ENCODE measurements at places on chromosomes 2 and 18.

DNA sequence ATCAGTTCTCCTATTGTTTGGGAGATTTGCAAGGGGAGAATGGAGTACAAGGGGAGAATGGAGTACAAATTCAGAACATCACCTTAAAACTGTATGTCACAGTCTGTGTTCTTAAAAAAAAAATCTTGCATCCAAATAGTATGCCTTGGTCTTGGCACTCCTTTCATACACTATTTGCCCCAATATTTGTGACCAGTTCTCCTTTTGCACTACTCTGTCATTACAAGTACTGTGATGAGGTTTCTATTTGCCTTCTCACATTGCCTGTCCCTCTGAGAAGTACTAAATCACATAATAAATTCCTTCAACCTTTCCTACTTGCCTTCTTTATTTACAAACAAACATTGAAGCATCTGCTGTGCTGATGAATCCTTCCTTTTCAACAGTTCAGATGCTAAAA is 36.0 kb upstream of the NCK2 start:
- DNase-seq, result no peak

GRCh38 chr2:217794133-217794986 is 208.4 kb downstream of the TNS1 start:
- no peak for DNase-seq

GRCh38 chr2:211516537-211516936 is 960.1 kb downstream of the CPS1 start:
- no peak for DNase-seq

- DNase-seq, result no peak
Measured at GRCh38 chr2:179253226-179253625, 11.4 kb downstream of the SESTD1 start.

GRCh38 chr2:127389778-127390435 is 2.1 kb upstream of the MAP3K2 start:
- DNase-seq, result no peak

DNA sequence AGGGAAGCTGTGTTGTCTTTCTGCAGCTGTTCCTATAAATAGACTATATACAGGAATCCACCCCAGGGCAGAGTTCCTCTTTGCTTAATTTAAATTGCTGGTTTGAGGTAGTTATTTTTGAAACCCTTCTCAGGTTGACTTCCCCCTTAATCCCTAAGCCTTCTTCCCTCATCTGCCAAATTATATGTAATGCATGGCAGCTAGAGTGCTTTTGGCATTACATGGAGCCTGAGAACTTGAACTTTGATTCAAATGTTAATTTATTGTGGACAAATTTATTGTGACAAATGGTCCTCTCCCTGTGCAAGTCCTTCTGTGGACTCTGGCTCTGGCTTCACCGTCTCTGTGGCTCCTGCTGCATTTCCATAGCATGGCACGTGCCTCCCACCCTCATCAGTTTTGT is 29.2 kb downstream of the MYO1B start:
- no peak for DNase-seq

GRCh38 chr18:8948471-8949149 is 153.9 kb upstream of the NDUFV2 start:
- peak; percentile 98 for DNase-seq

GRCh38 chr2:36146765-36147164 is 208.8 kb upstream of the CRIM1 start:
- DNase-seq, result no peak

GRCh38 chr2:24317491-24317920 is 42.8 kb downstream of the ITSN2 start:
- no peak for DNase-seq

DNA sequence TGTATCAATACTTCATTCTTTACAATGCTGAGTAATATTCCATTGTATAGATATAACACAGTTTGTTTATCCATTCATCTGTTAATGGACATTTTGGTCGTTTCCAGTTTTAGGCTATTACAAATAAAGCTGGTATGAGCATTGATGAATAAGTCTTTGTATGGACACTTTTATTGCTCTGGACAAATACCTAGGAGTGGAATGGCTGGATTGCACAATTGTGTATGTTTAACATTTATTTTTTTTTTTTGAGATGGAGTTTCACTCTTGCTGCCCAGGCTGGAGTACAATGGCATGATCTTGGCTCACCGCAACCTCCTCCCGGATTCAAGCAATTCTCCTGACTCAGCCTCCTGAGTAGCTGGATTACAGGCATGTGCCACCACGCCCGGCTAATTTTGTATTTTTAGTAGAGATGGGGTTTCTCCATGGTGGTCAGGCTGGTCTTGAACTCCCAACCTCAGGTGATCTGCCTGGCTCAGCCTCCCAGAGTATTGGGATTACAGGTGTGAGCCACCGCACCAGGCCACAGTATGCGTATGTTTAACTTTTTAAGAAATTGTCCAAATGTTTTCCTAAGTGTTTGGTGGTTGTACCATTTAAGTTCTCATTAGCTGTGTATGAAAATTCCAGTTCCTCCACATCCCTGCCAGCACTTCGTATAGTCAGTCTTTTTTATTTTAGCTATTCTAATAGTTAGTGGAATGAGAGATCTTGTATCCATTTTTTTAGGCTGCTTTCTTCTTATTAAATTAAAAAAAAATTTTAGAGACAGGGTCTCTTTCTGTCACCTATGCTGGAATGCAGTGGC is 194.9 kb upstream of the HAAO start:
- peak; percentile 77 for DNase-seq

DNA sequence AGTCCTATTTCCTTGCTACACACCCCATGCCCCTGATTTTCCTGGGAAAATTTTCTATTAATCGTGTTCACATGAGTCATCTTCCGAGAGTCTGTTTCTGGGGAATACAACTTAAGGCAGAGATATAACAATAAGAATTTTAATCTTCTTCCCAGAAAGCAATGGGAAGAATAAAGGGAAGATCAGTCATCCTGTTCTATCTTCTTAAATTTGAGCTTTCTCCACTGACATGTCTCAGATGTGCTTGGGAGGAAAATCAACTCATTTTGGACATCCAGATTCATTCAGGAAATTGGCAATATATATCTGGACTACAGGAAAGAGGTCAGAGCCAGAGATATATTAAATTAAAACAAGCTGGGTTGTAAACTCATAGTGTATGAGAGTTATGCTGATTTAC is 62.3 kb upstream of the SPAG16 start:
- DNase-seq, result peak; percentile 30

DNA sequence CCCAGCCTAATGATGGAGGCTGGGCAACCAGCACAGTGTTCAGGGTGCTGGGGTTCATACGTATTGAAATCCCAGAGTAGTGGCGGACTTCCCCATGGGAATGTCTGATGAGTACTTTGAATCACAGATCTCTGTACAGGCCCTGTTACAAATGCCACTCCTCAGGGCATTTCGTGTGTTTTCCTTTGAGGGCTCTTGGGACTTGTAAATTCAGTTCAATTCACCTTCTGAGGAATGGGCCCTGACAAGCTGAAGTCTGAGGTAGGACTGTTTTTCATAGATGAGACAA is 288 bp upstream of the RDH14 start:
- no peak for DNase-seq

DNA sequence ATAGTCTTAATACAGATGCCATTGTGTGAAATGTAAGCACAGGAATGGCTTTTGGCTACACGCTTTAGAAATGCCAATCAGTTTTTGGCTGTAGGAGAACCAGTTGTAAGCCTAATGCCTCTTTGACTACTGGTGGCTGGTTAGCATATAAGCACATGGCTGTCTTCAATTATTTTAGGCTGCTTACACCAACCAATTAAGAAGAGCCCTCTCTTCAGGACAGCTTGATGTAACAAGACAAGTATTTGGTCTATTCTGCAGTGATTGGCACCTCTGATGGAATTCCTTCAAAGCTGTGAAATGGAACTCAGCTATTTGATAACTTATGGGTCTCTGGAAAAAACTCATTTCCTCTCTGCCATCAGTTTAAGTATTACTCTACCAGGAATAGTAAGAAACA is 680.1 kb upstream of the FSHR start:
- no peak for DNase-seq

DNA sequence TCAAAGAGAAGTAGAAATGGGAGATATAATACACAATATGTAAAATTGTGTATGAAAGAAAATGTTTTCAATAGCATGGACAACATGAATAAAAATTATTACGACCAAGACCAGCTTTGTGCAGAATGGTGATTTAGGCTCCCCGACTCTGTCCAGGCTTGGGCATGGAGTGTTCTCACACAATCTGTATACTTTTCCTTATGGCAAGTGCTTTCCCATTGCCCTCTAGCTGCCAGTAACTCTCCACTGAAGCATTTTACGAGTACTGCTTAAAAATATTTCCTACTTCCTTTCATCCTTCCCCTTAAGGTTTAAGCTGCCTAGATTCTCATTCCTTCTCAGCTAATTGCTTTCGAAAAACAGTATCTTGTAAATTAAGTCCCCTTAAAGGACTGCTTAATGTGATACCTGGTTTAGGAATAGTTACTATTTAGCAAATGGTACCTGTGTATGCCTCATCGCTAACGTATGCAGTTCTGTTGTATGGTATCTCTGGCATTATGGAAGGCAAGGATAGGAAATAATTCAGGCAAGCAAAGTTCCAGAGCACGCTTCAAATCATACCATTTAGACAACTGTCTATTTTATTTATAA is 714.6 kb downstream of the ERBB4 start:
- DNase-seq, result no peak

- peak; percentile 58 for DNase-seq
Measured at GRCh38 chr18:76495435-76496193, 572 bp upstream of the ZNF516 start.

DNA sequence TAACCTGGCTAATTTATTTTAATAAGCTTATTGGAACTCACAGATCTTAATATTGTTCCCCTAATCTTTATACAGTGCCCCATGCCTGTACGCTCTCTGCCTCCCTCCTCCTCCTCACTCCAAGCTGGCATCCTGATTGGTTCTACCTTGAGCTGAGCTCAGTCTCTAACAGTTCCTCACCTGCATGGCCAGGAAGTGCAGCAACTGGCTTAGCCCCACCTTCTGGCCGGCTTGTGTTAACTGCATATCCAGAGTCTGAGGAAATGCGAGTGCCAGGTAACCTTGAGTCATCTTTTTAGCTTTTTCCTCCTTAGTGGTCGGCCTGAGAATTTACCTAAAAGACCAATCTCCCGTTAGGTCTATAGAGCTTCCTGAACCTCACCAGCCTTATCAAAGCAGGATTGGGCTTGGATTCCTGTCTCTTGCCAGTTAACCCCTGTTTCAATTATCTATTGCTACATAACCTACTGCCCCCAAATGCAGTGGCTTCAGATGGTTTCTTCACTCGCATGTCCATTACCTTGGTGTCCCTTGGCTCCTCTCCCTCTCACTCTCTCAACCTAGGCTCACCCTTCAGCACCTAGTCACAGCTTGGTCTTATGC is 89.5 kb upstream of the STK39 start:
- DNase-seq, result no peak

DNA sequence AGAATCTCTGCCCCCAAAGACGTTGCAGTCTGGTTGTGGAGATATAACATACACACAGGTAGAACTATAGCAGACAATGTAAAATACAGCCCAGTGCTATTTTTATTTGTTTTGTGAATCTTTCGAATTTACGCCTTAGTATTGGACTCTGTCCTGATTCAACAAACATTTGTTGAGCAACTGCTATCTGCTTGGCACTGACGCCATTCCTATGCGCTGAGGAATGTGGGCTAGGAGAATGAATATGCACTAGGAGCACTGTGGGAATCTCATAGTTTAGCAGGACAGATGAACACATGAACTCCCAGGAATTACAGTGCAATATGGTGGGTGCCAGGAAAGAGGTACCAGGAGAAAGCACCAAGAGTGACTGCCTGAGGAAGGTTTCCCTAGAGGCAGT is 181.7 kb upstream of the SIX3 start:
- DNase-seq, result no peak

DNA sequence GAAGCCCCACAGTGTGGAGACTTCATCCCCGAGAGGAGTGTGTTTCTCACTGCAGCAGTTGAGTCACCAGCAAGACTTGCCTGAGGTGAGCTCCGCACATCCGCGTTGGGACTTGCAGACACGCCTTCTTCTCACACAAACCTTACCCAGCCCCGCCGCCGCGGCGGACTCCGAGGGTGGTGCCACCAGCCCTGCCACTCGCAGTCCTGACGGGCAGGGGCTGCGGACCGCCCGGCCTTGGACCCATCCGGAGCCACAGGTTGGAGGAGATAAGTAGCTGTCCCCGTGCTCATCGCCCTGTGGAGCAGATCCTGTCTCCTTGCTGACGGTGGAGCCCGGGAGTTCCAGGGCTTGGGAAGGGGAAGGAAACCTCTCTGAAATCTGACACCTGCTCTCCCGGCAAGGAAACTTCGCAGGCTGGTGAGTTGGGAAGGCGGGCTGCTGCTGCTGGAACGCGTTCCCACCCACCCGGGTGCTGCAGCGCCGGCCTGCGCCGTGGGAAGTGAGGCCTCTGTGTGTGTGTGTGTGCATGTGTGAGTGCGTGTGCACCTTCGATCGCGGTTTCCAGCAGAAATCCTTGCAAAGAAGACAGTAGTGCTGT is at the start of gene RAB27B:
RAB27B (plus strand) TSS at position 197 of the 601 bp plus-strand sequence. CDS start 49,109 bp downstream, outside the sequence.
- peak; percentile 75 for DNase-seq

DNA sequence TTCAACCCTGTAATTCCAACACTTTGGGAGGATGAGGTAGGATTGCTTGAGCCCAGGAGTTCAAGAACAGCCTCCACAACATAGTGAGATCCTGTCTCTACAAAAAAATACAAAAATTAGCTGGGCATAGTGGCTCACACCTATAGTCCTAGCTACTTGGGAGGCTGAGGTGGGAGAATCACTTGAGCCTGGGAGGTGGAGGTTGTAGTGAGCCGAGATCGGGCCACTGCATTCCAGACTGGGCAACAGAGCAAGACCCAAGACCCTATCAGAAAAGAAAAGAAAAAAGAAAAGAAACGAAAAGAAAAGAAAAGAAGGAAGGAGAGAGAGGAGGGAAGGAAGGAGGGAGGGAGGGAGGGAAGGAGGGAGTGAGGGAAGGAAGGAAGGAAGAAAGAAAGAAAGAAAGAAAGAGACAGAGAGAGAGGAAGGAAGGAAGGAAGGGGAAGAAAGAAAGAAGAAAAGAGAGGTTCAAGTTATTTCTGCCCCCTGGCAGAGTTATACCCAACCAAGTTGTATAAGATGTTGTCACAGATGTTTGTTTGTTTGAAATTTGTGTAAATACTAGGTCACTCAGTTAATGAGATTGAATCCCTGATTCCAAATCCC is 3.9 kb upstream of the PKDCC start:
- no peak for DNase-seq

DNA sequence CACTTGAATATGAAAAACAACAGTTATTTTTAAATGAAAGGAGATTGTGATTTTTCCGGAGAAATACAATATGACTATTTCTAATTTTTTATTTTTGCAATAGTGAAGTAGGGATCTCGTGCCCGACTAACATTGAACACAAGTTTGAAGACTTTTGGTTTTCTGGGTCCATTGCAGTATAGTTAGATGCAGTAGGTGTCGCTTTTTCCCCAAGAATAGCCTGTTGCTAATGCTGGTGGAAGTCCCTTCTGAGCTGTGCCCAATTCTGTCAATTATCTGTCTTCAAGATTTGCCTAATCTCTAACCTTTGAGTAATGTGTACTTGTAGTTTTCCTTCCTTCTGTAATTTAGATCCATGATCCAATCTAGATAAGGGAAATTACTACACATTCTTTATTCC is 36.5 kb downstream of the SEMA4F start:
- DNase-seq, result peak; percentile 64

All from fibroblast of upper back skin (primary cell).